ENCODE measurements at places on chromosomes 7 and 10.
A peak's percentile ranks its signal among the peaks of the same experiment; 100 is the strongest.

DNA sequence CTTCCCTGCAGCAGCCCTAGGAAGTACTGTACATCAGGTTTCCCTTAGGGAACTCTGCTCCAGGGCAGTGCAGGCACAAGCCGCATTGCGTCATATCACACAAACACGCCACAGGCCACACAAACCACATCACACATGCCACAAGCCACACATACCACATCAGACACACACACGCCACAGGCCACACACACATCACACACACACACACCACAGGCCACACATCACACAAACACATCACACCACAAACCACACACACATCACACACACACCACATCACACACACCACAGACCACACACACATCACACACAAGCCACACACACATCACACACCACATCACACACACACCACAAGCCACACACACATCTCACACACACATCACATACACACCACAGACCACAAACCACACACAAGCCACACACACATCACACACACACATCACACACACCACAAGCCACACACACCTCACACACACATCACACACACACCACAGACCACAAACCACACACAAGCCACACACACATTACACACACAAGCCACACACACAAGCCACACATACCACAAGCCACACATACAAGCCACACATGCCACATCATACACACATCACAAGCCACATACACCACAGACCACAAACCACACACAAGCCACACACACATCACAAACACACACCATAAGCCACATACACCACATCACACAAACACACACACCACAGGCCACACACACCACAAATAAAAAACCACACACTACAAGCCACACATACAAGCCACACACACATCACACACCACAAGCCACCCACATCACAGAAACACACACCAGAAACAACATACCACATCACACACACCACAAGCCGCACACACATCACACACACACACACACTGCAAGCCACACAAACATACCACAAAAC, 53.4 kb downstream of the TMEM209 start:
- no peak for DNase-seq

- no peak for DNase-seq
These were observed 261.4 kb downstream of the COBL start for GRCh38 chr7:51055039-51055840.

DNA sequence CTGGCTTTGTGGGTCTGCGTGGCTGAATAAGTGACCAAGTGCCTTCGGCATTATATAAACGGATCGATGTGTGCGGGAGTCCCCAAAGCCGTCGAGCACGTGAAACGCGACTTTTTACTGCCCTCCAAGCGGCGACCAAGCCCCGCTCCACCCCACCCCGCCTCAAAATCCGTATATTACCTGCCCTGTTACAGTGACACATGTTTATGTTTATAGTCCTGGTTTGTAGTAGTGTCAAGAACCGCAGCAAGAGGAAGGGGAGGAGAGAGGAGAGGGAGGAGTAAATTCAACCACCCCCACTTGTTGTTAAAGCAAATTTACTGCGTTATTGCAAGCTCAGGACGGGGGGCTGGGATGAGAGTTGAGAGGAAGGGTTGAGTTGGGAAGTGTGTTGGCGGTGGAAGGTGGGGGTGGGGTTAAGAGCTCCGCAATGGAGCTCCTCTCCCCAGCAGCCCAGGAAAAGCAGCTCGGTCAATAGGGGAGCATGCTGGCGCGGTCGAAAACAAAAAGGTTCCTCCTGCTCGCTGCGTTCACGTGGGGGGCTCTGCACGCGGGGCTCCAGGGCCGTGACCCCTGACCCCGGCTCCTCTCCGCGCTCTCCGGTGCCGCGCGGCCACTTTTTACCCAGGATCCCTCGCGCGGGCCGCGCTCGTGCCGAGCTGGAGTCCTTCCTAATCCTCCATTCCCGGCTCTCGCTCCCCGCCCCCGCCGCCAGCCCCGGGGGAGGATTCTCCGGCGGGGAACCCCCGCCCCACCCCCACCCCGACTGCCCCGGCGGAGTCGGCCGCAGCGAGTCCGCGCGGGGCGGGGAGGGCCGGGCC, at the start of gene SKIDA1:
TSS of gene SKIDA1 (minus strand) at position 316 of the 821 bp plus-strand sequence. CDS start 7,860 bp downstream, outside the sequence.
- peak; percentile 40 for DNase-seq

DNA sequence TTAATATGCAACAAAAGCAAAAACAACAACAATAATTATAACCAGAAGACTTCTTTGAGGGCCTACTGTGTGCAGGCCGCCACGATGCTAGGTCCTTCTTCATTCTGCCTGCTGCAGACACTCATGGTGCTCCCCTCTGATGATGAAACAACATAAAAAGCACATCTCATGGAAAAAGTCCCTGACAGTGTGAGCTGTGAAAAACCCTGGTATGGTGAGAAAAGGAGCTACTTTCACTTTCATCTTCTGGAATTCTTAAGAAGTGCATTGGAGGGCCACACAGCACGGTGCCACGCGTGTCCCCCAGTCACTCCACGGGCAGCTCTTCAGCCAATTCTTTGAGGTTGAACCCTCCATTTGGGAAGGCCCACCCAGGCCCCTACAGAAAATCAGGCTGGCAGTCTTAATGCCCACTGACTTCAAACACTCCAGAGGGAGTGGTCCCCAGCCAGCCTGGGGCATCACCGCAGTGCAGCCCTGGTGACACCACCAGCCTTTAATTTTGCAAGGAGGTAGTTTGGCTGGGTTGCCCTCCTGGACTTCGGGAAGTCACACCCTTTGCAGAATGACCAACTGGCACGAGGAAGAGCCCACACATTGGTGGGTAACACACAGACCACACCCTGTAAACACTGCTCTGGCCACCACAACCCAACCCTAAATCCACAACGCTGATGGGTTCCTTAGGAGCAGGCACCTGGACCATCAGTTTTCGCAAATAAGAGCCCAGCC, 7.7 kb downstream of the KCNMA1 start:
- DNase-seq = no peak

DNA sequence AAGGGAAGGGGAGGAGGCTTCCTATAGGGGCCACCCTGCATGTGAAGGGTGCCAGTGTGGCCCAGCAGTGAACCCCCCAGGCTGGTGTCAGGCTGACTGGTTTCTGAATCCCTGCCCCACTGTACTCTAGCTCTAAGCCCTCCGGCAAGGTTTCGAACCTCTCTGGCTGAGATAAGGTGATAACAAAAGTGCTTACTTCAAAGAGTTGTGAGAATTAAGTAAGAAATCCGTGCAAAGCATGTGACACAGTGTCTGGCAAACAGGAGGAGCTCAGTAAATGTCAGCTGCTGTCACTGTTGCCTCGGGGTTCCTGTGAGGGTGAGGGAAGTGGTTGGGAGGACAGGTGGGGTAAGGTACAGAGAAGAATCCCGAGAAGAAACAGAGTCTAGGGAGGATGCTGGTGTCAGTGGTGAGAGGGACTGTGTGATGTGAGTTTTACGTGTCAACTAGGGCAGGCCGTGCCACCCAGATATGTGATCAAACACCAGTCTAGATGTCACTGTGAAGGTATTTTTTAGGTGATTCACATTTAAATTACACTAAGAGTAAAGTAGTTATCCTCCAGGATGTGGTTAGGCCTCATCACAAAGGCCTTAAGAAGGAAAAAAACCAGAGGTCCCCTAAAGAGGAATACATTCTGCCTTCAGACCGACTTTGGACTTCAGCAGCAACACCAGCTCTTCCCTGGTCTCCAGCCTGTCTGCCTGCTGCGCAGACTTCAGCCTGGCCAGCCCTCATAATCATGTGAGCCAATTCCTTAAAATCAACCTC, 64.4 kb downstream of the BPGM start:
- peak; percentile 54 for DNase-seq

DNA sequence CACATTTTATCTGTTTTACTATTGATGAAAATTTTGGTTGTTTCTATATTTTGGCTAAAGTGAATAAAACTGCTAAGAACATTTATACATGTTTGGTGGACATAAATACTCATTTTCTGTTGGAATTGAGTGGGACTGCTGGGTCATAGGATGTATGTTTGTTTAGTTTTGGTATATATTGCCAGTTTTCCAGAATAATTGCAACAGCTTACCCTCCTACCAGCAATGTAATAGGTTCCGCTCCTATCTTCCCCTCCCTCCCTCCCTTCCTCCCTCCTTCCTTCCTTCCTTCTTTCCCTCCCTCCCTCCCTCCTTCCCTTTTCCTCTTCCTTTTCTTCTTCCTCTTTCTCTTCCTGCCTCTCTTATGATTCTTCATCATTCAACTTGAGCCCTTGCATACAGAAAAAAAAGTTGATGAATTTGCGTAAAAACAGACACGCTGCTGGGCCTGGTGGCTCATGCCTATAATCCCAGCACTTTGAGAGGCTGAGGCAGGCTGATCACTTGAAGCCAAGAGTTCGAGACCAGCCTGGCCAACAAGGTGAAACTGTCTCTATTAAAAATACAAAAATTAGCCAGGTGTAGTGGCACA, 23.5 kb downstream of the VKORC1L1 start:
- DNase-seq = no peak

DNA sequence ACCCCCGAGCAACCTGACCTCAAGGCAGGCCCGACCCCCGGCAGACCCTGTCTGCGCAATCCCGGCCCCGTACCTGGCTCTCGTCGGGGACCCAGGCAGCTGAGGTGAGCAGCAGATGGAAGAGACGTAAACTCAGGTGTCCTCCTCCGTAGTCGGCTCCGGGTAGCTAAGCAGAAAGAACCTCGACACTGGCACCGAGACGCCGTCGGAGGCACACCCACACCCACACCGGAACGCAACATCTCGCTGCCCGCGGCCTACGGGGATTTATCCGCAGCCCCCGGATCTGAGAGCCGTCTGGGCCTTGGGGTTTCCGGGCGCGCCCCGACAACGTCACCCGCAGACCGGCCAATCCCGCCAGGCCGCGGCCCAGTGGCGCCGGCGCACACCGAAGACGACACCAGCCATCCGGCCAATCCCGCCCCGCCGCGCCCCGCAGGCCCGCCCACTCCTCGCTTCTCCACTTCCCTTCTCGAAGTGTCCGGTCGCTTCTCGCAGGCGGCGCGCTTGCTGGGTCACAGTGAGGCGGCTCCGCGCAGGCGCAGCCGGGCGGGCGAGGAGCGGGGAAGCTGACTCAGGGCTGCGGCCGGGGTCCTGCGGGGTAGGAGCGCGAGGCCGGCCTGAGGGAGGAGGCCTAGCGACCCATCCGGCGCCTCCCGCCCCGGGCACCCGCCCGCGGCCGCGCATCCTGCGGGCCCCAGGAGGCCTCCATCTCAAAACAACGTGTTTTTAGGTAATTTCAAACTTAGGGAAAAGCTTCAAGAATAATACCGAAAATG, at the start of gene ZFAND2A:
TSS of gene ZFAND2A (minus strand) at position 306 of the 779 bp plus-strand sequence. CDS start 1,984 bp downstream, outside the sequence.
- DNase-seq = peak; percentile 97

DNA sequence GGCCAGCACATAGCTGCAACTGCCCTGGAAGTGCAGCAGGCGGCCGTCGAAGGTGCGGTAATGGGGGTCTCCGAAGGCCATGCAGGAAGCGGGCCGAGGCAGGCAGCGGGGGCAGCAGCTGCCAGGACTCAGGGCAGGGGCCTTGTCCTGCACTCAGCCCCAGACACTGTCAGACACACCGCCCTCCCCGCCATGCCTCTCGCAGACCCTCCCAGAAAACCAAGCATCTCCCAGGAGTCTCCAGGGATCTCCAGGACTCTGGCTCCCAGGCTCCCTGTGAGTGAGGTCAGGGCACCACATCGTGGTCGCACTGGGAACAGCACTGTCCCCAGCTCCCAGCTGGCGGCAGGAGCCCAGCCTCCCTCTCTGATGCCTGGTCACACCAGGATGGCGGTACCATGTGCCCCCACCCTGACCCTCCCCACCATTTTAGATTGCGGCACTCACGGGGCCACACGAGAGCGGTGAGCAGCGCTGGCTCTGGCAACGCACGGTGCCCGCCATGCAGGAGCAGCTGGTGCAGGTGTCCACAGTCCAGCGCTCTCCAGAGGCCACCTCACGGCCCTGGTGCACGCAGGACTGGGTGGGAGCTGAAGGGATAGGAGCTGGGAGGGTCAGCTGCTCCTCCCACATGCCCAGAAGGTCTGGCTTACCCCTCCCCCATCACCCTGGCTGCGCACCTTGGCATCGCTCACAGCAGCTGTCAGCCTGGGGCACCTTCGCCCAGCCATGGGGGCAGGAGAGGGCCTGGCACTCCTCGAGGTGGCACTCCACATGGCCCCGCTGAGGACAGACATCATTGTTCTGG, 17.5 kb downstream of the ATP6V1F start:
- no peak for DNase-seq

- no peak for DNase-seq
These were observed 232.5 kb downstream of the SKIDA1 start for GRCh38 chr10:21292763-21293517.

DNA sequence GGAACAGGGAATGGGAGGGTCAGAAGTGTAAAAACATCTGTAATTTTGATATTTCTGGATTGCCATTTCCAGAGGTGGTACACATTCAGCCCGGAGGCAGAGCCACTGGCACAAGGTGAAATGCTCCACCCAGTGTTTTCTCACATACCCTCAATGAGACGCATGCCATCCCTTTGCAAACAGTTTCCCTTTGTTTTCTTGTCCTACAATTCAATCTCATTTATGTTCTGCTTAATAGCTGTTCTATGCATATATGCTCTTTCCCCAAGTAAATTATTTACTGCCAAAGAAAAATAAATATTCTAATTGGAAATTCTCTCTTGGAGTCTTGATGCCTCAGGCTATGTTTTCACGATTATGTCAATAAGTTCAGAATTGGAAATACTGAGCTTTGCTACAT, 369.7 kb upstream of the AKR1E2 start:
- DNase-seq = no peak

GRCh38 chr7:48299580-48300169, 128.4 kb downstream of the ABCA13 start:
- no peak for DNase-seq

DNA sequence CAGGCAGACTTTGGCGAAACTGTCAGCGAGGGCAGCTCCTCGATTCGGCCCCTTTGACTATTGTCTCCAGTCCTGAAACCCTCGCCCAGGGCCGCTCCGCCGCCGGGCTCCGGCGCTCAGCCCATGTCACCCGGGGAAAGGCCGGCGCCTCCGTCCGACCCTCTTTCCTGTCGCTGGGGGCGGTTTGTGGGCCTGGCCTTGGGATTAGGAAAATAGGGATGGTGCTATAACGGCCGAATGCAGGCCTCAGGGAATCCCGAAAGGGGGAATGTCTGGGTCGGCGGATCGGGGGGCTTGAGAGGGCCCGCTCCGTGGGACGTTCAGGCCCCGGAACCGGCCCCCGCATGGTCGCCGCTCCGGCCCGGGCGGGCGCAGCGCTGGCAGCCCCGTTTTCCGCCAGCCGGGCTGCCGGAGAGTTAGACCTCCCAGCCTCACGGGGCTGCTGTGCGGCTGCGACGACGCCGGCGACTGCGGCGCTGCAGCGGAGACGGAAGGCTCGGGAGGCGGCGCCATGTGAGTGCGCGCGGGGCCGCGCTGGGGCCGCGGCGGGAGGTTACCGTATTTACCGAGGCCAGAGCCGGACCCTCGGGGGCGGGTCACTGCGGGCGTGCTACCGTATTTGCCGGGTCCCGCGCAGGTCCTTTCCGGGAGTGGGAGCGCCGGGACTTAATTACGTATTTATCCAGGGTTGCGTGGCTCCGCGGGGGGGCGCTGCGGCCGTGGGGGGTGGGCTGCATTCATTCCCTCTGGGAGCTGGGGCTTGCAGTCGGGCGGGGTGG, 25.9 kb downstream of the ZNF775 start:
- peak; percentile 64 for DNase-seq

- DNase-seq = no peak
These were observed 503.6 kb upstream of the MGMT start for GRCh38 chr10:128963211-128964099.
